ENCODE measurements at places on chromosomes 5 and 9.

DNA sequence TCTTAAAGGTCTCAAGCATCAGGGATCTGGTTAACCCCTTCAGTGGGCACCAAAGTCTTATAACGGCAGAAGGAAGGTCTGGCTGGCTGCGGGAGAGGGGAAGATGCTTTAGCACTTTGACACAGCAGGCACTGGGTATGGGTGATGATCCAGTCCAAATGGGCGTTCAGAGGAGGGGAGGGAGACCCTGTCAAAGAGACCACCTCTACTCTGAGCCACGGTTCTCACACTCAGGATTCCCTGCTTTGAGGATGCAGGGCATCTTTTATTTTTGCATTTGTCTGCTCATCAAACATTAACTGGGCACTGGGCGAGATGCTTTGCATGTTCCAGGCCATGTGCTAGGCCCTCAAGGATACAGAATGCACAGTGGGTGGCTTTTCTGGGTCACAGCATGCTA is 204.0 kb downstream of the DAB2IP start:
- no peak for DNase-seq

- no peak for DNase-seq
These were observed 25.8 kb upstream of the FRRS1L start for GRCh38 chr9:109192732-109193361.

DNA sequence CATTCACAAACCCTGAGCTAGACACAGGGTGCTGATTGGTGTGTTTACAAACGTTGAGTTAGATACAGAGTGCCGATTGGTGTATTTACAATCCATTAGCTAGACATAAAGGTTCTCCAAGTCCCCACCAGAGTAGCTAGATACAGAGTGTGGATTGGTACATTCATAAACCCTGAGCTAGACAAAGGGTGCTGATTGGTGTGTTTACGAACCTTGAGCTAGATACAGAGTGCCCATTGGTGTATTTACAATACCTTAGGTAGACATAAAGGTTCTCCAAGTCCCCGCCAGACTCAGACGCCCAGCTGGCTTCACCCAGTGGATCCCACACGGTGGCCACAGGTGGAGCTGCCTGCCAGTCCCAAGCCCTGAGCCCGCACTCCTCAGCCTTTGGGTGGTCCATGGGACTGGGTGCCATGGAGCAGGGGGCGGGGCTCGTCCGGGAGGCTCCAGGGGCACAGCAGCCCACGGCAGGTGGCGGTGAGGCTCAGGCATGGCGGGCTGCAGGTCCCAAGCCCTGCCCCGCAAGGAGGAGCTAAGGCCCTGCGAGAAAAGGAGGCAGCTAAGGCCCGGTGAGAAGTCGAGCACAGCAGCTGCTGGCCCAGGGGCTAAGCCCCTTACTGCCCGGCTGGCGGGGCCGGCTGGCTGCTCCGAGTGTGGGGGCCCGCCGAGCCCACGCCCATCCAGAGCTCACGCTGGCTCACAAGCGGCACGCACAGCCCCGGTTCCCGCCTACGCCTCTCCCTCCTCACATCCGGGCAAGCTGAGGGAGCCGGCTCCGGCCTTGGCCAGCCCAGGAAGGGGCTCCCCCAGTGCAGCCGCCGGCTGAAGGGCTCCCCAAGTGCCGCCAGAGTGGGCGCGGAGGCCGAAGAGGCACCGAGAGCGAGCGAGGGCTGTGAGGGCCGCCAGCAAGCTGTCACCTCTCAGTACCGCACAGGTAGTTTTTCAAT is 1039.2 kb upstream of the CDH9 start:
- no peak for DNase-seq

GRCh38 chr5:61246768-61247307 is 84.6 kb upstream of the SMIM15 start:
- DNase-seq = no peak

GRCh38 chr9:136525841-136526499 is 19.9 kb downstream of the NOTCH1 start:
- no peak for DNase-seq

DNA sequence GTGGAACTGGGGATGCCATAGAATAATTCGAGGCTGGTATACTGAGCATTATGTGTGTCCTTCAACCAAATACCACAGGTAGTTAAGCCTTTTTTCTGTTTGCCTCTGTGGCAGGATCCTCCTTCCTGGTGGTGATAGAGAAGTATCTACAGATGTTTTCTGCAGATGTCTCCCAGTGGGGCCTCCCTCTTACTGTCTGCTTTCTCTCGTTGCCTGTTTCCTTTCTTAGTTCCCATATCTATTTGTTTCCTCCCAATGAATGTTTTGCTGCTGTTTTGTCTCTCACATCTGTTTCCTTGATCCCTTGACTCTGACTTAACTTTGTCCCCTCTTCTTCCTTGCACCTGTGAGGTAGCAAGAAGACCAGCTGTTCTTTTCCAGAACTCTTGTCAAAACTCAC is 130.9 kb upstream of the NUDT12 start:
- no peak for DNase-seq

- DNase-seq = no peak
These were observed 923.8 kb upstream of the CDH9 start for GRCh38 chr5:27962198-27962597.

DNA sequence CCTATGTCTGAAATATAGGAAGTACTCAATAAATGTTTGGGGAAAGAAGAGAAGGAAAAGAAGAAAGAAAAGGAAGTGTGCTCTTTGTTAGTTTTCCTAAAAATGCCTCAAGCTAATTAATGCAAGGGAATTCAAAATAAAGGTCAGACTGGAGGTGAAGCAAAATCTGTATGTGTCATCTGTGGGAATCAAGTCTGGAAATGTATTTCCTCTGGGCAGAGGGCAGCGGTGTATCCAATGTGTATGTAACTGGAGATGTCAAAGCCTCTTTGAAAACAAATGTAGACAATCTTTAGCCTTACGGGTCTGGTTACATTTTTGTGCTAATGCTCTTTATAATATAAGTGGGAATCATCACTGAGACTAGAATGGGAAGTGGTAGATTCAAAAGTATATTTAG is 471.4 kb downstream of the MAN2A1 start:
- DNase-seq = no peak

DNA sequence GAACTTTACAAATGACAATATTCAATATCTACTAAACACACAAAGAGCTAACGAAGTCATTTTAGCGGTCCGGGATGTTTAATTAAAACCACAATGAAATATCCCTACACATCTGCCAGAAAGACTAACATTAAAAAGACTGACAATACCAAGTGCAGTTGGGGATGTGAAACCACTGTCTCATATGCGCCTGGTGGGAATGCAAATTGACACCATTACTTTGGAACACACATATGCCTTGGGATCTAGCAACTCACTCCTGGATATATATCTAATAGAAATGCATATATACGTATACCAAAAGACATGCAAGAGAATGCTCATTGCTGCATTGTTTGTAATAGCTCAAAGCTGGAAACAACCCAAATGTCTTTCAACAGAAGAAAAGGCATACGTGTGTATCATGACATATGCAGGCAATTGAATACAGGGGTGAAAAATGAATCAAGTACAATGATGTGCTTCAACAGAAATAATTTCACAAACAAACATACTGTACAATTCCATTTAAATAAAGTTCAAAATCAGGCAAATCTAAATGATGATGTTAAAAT is 153.3 kb downstream of the CARTPT start:
- no peak for DNase-seq

DNA sequence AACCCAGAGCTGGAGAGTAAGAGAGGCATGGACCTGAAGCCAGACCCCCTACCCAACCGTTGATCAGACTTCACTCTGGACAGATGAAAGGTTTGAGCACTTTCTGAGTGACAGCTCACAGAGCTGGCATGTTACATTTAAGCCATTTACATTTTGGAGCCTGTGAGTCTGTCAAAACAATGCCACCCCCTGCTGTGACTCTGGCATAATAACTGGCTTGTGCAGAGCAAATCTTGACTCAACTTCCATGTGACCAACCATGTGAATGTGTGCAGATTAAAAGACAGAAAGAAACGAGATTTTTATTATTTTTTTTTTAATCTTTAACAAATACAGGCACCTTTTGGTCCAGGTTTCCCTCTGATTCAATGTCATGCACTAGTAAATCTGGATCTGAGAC is 48.5 kb downstream of the MFAP3 start:
- no peak for DNase-seq

DNA sequence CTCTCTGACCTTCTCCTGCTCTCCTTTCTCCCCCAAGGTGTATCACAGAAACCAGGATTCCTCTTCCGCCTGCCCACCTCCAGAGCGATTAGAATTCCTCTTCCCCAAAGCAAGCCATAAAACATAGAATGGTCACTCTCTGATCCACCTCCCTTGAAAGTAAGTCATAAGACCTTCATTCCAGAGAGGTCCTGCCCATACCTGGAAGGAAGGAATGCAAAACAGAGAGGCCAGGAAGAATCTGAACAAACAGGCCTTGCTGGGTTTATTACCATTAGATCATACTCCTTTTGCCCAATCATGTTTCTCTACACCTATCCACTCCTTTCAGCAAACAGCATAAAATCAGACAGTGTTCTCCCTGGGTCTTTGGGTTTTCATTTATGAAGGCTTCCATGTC is 21.0 kb downstream of the CDKL3 start:
- no peak for DNase-seq

GRCh38 chr5:93512799-93513198 is 68.2 kb downstream of the NR2F1-AS1 start:
- DNase-seq = peak; percentile 83

- no peak for DNase-seq
These were observed 46.5 kb downstream of the CXXC5 start for GRCh38 chr5:139694556-139695177.

- DNase-seq = no peak
These were observed 89.8 kb downstream of the CDH6 start for GRCh38 chr5:31283326-31283725.
